ENCODE measurements at places on chromosomes 2 and 18.

DNA sequence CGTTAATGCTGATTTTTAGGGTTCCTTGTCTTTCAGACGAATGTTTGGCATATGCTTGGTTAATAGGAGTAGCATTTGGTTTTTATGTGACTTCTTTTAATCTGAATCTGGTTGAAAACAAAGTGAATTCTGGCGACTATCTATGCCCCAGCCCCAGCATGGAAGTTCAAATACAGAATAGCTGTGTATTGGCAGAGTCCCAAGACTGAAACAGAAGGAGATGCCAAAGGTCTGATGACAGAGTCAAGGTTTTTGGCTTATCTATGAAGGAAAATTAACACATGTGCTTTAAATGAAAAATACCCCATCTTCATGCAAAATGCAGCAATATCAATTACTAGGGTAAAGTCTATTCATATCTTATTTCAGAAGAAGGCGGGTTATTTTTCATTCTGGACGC, 734.8 kb upstream of the NXPH2 start:
- no peak for DNase-seq

- DNase-seq, result no peak
Measured at GRCh38 chr2:39914949-39915348, 135.9 kb upstream of the THUMPD2 start.

- DNase-seq, result no peak
Measured at GRCh38 chr2:145849466-145849865, 1329.5 kb upstream of the ZEB2 start.

- DNase-seq, result no peak
Measured at GRCh38 chr18:25019931-25020330, 332.0 kb downstream of the ZNF521 start.

Data from activated T-helper 9 cell treated with anti-CD3 and anti-CD28 coated beads, Interleukin-2, amount 50 U/mL, for 16 hours (primary cell).